ENCODE measurements at places on chromosomes 3 and 15. TPM values are rescaled to one million over a fixed set of nuclear protein-coding genes. Genes with fewer than 3 reads are reported as not detected.

DNA sequence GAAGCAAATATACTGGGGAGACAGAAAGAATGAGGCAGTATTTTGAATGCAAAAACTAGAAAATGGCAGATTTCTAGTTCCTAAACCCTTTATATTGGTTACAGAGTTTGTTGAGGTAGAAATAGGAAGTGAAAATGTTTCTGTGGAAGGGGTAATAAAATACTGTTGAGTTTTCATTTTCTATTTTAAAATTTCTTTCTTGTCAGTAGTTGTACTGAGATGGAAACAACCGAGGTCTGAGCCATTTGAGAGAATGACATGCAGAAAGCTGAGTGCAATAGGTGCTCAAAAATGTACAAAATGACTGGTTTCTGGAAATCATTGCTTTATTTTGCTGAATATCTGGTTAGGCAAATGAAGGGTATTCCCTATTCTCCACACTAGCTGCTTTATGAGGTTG lies 361.4 kb downstream of the CHL1 start:
- no peak for DNase-seq

DNA sequence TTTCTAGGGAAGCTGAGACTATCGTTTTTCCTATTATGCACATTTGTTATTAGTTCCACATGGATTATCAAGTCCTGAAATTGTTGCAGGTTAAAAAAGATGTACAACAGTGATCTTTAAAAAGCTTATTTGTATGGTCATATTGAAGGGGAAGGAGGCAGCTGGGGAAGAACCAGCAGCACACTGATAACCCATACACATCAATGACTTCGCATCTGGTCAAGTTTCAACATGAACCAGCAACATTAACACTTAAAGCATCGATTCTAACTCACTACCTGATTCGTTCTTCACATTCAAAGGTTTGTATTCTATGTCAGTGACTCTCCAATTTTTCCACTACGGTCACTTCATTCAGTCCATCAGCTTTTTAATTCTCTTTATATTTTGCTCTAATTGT lies 56.4 kb downstream of the NCEH1 start:
- DNase-seq, result no peak

DNA sequence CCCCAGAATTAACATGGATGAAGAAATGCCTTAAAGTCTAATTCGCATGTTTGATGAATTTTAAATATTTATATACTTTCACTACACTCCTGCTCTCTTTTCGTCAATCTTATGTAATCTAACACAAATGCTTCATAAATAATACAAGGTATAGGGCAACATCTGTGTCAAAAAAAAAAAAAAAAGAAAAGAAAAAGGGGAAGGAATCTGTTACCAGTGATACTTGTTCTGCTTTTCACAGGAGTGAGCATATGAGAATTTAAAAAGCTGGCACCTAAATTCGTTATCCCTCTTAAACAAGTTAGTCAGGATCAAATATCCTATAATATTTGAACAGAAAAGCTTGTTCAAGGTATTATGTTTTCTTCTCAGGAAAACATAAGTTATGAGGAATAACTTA lies 243.8 kb downstream of the KCNH8 start:
- no peak for DNase-seq

- DNase-seq, result no peak
Measured at GRCh38 chr3:98778852-98779413, 15.8 kb downstream of the ST3GAL6 start.

GRCh38 chr3:45055411-45056143 lies 29.5 kb downstream of the CLEC3B start:
- DNase-seq, result peak; percentile 93

DNA sequence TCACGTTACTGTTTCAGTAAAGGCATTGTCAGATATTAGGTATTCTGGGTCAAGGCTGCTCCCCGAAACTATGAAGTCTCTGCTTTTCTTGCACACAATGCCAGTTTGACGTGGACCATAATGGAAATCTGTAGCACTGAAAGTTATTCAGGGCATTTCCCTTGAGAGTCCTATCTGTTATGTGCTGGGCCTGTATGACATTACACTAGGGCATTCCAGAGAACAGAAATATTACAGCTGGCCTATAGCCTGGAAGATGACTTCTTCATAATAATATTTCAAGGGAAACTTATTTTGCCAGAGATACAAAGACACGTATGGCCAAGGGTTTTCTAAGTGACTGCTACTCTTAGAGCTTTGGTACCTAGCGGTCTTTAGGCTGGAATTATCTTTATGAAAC lies 613.6 kb upstream of the CBLB start:
- no peak for DNase-seq

The ITIH1 gene
- not detected for total RNA-seq

The SLC22A14 gene
- not detected for total RNA-seq

The ARRDC4 gene
- 4.2 TPM for total RNA-seq

The HES1 gene
- 44.1 TPM for total RNA-seq

The UROC1 gene
- total RNA-seq, result not detected

Data from SJSA1 (cell line).